Fibroblast of gingiva (primary cell): ENCODE measurements at places on chromosomes 11 and 22.

DNA sequence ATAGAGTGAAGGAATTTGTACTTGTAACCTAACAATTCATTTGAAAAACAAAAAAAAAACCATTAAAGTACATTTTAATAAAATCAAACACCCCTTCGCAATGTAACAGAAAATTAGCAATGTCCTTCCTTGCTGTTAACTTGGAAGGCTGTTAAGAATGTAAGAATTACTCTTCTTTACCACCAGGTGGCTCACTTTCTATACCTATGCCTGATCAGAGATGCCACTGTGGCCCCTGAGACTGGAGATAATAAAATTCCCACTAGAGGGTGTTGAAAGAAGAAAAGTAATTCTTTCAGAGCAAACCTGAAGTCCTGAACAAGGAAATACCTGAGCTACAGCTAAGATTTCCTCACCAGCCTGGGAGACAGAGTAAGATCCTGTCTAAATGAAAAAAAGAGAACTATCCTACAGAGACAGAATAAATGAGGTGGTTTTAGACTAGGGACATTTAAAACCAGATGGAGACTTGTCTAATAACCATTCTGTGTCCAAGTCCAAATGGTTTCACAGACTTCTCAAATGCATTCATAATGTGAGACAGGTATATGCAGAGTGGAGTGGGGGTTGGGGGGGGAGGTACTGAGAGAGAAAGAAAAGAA, 1089.3 kb downstream of the FAM181B start:
- peak; percentile 1 for DNase-seq

DNA sequence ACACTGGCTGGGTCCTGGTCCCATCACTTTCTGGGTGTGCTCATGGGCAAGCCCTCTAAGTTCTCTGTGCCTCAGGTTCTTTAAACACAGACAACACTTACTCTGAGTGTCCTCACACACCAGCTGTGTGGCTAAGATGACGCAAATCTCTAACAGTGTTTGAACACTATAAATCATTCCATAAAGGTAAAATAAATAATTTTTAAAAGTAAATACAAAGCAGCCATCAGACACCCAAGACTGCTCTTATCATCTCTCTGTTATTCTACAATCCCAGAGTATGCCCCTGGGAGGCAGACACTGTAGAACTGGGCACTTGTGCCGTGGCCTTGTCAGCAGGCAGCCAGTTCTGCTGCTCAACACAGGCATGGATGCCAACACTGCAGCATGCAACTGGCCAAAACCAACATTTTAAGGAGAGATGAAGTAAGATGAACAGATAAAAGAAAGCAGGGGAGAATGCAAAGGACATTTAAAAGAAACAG, 56.8 kb downstream of the RPL27A start:
- peak; percentile 33 for DNase-seq

DNA sequence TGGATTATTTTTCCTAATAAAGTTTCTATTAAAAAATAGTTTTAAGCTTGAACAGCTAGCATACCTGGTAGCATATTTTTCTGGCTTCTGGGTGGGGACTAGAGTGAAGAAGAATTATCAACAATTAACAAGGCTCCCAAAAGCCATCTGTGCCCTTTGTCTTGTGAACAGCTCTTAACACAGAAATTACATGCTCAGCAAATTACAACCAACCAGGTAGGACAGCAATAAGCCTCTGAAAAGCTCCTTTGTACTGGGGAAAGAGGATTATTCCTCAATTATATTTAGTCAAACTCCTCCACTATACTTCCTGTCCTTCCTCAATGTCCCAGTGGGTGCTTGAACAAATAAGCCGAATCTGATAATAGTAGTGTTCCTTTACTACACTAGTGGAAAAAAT, 162.8 kb downstream of the RAB38 start:
- DNase-seq: no peak

- no peak for DNase-seq
Observed at GRCh38 chr11:57562596-57562995, 4.9 kb downstream of the UBE2L6 start.

DNA sequence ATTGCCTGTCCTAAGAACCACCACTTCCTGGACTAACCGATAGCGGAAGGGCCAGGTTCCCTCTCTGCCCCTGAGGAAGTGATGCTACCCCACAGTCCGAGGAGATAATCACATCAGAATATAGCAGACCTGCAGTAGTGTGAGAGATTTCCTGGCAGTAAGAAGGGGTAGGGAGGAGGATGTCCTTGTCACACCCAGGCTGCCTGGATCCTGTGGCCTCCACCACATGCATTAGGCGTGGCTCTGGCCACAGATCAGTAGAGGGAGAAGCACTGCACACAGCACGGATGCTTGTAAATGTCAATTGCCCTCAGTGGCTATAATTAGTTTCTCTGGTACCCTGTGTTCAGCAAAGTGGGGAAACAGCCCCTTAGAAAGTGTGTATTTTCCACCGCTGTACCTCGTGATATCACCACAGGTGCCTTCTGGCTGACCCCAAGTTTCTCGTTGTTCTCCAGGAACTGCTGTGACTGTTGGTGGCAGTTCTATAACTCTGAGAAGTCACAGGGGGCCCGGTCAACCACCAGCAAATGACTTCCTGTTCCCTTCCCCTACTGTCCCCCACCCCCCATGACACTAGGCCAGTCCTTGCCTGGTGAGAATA, 61.8 kb downstream of the UBASH3B start:
- DNase-seq: no peak

GRCh38 chr11:18013790-18014507, 1.1 kb upstream of the SERGEF start:
- DNase-seq: no peak

DNA sequence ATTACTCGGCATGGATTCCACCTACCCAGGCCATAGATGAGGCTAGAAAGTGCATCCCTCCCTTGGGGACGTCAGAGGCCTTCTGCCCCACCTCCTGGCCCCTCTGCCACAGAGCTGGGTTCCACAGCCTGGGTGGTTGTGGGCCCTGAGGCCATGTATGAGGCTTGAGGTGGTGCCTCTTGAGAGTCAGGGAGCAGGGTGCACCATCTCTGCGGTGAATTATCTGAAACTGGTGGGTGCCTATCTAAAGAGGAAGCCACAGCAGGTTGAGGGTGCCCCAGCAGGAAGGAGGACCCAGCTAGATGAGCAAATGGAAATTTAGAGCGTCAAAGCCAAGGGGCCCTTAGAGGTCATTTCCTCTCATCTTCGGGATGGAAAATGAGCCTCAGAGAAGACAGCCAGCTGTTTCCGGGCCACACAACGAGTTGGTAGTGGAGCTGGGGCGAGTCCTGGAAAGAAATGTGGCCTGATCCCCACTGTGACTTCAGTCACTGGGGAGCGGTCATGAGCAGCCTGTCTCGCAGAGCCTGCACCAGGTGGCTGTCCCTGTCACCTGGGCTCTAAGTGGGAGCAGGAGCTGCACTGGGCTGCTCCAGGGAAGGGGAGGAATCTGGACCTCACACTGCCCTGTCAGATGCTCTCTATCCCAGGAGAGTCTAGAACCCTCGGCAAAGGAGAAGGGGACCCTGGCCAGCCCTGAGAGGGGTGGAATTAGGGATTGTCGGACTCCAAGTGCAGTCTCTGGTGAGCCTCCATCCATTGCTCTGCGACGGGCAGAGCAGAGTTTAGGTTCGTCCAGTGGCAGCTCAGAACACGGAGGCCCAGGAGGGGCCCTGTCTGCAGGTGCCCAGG, 7.3 kb downstream of the ADORA2A start:
- no peak for DNase-seq

DNA sequence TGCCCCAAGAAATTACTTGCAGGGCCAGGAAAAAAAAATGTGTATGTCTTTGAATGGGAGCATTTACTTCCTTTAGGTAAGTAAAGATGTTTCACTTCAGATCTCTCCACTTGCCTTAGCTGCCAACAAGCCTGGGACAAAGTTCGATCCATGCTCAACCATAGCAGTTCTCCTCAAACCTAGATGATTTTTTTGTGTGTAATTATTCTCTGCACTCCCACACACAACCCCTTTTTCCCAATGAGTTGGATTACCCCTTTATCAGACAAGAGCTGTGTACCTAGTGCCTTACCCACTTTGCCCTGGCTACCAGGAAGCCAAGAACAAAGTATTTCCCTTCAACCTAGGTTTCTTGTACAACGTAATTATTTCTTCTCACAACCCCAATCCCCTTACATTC, 35.6 kb downstream of the TPBGL start:
- no peak for DNase-seq

GRCh38 chr11:2653930-2654739, 45.7 kb downstream of the KCNQ1OT1 start:
- no peak for DNase-seq

GRCh38 chr11:126194121-126194543, 17.3 kb downstream of the RPUSD4 start:
- DNase-seq: peak; percentile 27

- DNase-seq: no peak
Observed at GRCh38 chr11:32883421-32883820, 9.2 kb upstream of the QSER1 start.

DNA sequence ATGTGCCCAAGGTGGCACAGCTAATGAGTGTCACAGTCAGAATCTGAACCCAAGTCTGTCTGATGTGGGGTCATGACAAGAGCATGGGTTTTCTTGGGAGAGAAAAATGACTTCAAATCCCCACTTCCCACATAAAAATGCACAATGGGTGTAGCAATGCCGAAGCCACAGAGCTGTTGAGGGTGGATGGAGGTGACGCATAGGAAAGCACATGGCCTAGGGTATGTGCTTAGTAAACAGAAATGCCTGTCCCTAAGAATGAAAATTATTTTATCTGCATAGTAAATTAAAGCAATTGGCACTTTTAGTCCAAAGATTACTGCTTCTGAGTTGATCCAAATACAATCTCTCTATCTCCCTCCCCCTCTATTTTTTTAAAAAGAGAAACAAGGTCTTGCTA, 10.9 kb downstream of the MICAL3 start:
- DNase-seq: no peak

DNA sequence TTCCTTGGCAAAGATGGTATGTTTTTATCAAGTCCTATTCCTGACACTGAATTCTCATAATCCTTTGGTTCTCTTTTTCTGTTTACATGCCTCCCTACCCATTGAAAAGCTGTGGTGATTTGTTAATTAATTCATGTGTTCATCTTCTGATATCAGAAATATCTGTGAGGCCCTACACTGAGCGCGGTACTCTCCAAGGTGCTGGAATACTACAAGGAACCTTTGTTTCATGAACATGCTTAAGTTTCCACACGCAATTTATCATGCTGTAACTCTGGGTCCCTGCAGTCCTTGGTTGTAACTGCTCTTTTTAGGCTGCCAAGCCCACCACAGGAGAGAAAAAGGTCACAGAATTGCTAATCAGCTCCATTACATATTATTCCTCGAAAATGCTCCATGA, 331.8 kb downstream of the FAT3 start:
- no peak for DNase-seq

- peak; percentile 13 for DNase-seq
Observed at GRCh38 chr11:117426297-117426685, 98.6 kb downstream of the CEP164 start.
